ENCODE measurements at places on chromosomes 2 and 18.

- DNase-seq, result peak; percentile 75
Observed at GRCh38 chr2:29322011-29322410, 206.8 kb downstream of the CLIP4 start.

GRCh38 chr2:190959911-190960788 lies 53.8 kb downstream of the STAT1 start:
- DNase-seq, result peak; percentile 58

GRCh38 chr18:26717123-26717719 lies 148.3 kb downstream of the AQP4 start:
- no peak for DNase-seq

GRCh38 chr2:69087912-69088240 lies 74.9 kb downstream of the ANTXR1 start:
- no peak for DNase-seq

DNA sequence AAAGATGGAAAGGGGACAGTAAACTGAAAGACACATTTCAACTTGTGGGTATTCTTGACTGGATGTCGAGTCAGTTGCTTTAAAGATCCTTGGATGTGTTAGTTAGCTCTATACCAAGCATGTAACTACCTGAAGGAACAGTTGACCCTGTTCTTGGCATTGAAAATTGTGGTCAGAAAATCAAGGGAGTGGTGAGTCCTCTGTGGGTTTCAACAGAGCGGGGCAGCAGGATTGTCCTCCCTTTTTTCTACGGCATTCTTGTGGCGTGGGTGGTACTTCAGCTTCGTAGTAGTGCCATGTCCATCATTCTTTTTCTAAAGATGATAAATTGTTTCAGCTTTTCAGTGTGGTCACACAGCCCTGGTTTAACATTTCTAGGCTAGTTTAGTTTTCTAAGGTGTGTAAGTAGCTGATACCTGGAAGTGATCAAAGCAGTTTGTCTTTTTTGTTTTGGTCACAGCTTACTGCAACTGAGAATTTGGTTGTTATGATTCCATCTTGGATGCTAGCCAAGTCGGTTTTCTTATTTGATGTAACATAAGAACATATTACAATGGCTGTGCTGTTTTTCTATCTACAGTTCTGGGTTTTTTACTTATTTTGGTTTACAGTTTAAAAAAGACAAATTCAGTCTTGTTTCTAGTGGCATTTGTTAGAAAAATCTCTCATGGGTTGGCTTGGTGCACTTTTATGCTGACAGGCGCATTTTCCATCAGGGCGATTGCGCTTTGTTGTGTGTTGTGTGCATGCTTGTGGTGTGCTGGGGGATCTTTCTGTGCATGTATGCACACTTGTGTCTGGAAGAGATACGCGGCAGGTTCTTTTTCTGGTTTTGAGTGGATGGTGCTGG lies 84.7 kb downstream of the ZNF407 start:
- no peak for DNase-seq

GRCh38 chr2:165699946-165700345 lies 94.1 kb downstream of the GALNT3 start:
- DNase-seq, result no peak

DNA sequence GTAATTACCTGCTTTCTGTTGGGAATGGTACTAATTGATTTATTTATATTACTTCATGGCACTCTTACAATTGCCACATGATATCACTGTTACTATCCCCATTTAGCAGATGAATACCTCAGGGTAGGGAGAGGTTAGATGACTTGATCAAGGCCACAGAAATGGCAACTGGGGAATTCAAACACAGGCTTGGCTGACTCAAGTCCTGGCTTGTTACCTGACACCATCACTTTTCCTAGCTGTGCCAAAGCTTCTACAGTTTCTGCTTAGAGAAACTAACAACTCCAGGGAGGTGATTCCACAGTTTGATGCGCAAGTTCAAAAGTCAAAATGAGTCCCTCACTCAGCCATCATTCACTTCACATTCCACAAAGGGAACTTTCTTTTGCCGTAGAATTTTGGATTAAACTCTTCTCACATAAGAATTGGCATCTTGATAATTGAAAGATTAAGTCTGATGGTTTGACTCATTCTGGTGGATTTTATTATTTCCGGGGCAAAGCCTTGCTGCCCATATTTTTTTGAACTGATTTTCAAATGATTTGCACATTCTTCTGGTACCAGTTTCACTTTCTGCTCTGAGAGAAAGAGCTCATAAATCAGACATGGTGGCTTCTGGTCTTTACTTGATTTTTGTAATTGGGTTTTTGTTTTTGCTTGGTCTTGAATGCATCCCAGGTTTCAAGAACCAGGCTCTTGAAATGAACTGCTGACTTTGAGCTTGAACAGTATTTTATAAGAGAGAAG lies 656.8 kb downstream of the BCL11A start:
- DNase-seq, result no peak

DNA sequence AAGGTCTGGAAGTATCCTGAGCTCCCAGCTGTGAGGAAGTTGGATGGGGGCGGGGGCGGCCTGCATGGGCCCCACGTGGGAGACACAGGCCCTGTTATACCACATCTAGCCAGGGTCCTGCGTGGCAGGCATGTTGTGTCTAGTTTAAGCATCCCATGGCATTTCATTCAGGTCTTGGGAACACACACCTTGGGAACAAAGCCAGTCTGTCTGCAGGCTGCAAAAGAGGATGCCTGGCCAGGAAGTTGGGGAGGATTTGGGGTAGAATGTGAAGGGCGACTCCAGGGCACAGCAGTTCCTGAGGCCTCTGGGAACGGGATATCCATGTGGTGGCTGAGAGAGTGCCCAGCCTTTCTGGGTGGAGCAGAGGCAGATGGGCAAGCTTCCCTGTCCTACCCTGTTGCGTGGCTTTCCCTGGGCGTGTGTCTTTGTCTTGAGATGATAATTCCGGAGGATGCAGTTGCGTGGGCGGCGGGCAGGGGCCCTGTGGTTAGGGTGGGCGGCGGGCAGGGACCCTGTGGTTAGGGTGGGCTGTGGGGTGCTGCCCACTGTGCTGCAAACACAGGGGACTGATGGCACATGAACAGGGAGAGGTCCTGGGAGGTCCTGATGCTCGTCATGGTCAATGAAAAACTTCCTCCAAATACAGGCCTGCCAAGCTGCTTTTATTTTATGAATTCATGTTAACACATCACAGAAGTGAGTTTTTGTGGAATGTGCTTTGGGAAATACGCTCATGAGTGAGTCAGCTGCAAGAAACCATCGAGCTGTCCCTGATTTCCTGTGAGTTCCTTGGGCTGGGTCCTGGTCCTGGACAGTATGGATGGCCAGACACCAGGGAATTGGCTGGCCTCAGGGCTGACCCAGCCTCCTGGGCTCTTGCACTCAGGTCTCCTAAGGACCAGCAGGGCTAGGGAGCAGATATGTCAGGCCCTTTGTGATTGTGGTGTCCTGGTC lies 90.0 kb upstream of the HS6ST1 start:
- DNase-seq, result peak; percentile 92

DNA sequence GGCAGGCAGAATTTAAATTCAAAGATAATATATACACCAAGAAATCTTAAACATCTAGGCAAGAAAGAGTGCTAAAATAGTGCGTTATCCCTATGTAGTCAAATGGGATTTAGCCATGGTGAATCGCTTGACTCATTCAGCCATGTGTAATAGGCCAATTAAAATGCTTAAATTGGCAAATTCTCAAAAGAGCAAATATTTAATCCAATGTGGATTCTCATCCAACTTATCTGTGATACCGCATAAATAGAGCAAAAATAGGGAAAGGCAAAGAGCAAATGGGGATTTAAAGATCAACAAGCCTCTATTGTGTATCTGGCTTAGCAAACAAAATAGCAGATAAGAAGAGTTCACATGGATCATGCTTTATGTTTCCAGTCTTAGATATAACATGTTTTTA lies 123.2 kb upstream of the RPRM start:
- no peak for DNase-seq

DNA sequence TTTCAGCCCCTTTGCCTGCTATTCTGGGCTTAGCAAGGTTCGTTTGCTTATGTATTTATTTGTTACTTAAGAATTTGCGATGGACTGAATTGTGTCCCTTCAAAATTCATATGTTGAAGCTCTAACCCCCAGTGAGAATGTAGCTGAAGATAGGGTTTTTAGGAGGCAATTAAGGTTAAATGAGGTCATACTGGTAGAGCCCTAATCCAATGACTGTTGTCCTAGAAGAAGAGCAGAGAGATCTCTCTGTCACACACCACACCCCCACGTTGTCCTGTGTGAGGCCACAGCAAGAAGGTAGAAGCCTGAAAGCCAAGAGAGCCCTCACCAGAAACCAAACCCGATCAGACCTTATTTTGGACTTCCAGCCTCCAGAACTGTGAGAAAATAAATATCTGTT lies 66.7 kb downstream of the KIAA1328 start:
- no peak for DNase-seq

GRCh38 chr18:65975536-65975935 lies 224.7 kb downstream of the CDH7 start:
- peak; percentile 19 for DNase-seq

DNA sequence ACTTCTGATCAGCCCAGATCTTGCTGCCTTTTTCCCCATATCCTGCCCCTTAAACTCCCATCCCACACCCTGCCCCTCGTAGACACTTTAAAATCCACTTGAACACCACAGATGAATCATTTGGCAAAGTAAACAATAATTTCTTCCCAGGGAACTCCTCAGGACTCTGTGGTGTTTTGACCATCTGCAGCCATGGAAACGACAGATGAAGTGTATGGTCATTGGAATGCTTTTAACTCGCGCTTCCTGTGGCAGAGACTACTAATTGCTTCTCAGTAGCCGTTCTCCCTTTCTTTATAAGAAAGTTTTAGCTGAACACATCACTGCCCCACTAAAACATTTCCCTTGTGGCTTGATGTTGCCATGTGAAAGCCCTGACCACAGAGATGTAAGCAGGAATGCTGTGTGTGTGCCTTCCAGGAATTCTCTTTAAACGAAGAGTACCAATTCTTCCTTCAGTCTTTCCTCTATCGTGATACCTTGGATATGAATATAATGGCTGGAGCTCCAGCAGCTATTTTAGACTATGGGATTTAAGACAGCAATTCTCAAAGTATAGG lies 92.7 kb upstream of the PARD3B start:
- DNase-seq, result peak; percentile 100

- DNase-seq, result no peak
Observed at GRCh38 chr18:29259838-29260237, 1082.9 kb upstream of the CDH2 start.

DNA sequence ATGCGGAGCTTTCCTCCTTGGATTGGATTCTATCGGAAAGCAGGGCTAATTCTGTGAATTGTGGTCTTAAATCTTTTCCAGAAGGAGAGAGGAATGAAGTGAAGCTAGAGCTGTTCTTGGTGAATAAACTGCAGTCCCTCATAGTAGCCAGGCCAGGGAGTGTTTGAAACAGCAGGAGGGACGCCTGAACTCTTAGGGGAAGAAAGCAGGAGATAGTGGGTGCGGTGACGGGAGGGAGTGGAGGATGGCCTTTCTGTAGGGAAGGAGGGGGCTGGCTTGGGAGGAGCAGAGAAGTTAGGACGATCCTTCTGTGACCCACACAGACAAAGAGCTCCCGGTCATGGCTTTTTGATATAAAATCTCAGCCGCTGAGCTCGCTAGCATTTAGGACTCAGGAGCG lies 47.5 kb upstream of the KCNF1 start:
- no peak for DNase-seq

GRCh38 chr2:69975136-69975852 lies 13.9 kb upstream of the ASPRV1 start:
- DNase-seq, result no peak

GRCh38 chr2:28071221-28071620 lies 180.7 kb downstream of the BABAM2 start:
- DNase-seq, result no peak

GRCh38 chr2:223026357-223027110 lies 25.5 kb upstream of the KCNE4 start:
- DNase-seq, result peak; percentile 61

GRCh38 chr2:64062840-64063239 lies 43.6 kb upstream of the VPS54 start:
- peak; percentile 69 for DNase-seq

DNA sequence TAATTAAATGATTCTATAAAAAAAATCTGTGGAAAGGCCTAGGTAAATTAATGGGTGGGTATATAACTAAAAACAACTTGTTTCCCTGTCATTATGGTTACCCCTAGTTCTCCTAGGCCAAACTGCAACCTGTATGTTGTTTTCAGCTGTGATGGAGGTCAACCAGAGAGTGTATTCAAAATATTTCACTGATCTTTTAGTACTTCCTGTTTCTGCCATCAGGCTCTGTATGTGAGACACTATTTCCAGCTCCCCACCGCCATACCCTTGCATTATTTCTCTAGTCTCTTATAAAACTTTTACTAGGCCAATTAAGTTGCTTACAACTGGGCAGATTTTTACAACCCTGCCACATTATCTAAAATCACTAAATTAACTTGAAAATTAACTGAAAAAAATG lies 21.0 kb upstream of the CDKL4 start:
- no peak for DNase-seq

DNA sequence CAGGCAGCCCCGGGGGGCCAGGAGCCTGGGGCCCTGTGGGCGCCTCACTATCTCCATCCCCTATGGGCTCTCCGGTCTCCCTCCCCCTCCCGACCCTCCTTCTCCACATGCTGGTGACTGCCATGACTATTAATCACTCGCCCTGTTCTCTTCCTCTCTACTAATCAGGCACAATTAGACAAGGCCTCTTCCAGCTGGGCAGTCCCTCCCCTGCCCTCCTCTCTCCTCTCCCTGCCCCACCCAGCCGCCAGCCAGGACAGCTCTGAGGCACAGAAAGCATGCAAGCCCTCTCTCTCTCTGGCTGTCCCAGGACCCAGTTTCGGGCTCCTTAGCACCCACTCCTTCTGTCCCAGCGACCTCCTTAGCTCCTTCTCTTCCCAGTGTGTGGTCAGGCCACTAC lies 5.8 kb downstream of the ASIC4 start:
- DNase-seq, result no peak

DNA sequence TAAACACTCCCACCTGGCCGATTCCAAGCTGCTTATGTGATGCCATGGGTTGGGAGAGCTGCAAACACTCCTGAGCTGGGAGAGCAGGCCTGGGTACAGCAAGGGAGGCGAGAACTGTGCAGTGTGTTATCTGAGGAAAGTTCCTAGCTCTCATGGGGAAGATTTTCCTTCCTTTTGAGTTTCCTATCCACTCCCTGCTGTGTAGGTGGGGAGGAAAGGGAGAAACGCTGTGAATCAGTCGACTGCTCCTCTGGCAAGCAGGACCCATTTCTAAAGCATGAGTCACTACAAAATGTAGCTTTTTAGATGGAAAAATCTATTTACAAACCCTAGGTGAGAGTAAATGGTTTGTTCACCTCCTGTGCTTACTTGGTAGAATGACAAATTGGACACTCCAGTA lies 80.4 kb downstream of the SH3RF3 start:
- DNase-seq, result peak; percentile 72

GRCh38 chr2:14615121-14615520 lies 17.4 kb upstream of the LRATD1 start:
- no peak for DNase-seq

- no peak for DNase-seq
Observed at GRCh38 chr18:66344227-66344626, 259.7 kb downstream of the CDH19 start.

GRCh38 chr2:632471-632870 lies 44.7 kb downstream of the TMEM18 start:
- no peak for DNase-seq

Measured in fibroblast of skin of back (primary cell).